ENCODE measurements at places on chromosomes 5 and 9.

- no peak for DNase-seq
Measured at GRCh38 chr5:156496291-156496690, 169.3 kb downstream of the SGCD start.

DNA sequence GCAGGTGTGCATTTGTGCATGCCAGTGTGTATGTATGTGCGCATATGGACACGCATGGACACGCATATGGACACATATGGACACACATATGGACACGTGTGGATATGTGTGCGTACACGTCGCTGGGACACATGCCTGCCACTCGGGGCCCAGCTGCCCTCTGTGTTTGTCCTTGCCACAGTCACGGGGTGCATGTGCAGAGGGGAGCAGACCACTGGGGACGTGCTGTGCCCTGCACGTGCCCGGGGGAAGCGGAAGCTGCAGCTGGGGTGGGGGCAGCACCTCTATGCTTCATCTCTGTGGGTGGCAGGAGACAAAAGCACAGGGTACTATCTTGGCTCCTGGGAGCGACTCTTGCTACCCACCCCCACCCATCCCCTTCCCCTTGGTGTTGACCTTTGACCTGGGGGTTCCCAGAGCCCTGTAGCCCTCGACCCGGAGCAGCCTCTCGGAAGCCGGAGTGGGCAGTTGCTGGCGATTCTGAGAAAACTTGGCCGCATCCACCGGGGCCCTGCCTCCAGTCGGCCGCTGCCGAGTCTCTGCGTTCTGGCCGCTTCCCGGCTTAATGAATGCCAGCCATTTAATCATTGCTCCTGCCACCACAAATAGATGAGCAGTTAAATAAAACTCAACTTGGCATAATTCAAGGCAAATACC lies 2.4 kb upstream of the SLC6A18 start:
- no peak for DNase-seq

GRCh38 chr5:172602783-172603231 lies 38.3 kb upstream of the NEURL1B start:
- no peak for DNase-seq

DNA sequence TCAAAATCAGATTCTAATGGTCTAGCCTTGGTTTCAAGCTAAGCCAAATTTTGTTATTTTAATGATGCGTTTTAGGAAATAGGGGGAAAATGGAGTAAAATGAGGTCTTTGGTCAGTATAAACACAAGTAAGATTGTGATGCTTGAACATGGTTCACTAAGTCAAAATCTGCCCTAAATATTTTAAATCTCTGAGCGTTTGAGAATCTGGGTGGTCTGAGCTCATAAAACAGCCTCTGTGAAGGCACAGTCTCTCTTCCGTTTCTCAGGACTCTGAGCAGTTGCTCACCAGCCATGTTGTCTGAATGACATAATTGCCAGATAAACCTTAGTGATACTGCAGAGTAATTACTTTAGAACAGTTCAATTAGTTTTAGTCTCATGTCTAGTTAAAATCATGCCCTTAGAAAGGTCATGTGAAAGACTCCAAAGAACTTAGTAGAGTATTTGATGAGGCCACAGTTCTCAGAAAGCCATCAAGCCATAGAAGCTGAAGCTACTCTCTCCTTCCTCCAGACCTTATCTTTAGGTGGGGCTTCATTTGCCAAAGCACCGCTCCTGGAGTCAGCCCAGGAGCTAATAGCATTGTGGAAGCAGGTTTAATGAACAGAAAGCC lies 257.1 kb upstream of the MAP3K1 start:
- DNase-seq, result no peak

- no peak for DNase-seq
Measured at GRCh38 chr5:173623296-173623771, 6.9 kb upstream of the BOD1 start.

DNA sequence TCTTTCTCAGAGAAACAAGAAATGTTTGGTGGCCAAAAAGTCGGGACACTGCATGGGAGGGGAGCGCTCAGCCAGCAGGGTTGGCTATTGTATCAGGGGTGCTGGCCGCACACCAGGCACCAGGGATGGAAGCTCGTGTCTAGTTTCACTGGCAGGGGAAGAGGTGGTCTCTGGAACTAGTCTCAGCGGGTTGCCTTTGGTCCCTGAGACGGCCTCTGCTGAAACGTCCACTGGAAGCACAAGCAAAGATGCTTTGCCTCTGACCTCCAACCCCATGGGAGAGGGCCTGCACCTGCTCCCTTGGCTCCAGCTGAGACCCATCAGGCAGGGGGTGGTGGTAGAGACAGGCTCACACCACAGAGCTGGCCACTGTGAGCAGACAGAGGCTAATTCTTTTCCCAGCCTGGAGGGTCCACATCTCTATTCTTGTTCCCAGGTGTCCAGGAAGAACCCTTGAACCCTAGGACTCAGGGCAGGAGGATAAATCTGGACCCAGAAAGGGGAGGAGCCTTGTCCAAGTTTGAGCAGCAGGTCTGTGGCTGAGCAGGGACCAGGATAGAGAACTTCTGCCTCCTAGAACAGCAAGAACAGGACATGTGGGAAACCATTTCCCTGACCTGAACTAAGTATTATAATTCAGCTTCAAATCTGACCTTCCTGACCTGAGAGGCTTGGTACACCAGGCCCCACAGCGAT lies 102.6 kb downstream of the RGS3 start:
- DNase-seq, result peak; percentile 68

- DNase-seq, result peak; percentile 80
Measured at GRCh38 chr9:12774861-12775678, at the start of gene LURAP1L. LURAP1L (plus strand) TSS chr9:12775020; CDS start chr9:12775716, 696 bp downstream.

GRCh38 chr5:88954511-88954910 lies 71.5 kb upstream of the MEF2C start:
- DNase-seq, result no peak

GRCh38 chr9:137439158-137439714 lies 1.9 kb downstream of the ENTPD8 start:
- no peak for DNase-seq

GRCh38 chr9:105083256-105083655 lies 155.3 kb upstream of the ABCA1 start:
- no peak for DNase-seq

DNA sequence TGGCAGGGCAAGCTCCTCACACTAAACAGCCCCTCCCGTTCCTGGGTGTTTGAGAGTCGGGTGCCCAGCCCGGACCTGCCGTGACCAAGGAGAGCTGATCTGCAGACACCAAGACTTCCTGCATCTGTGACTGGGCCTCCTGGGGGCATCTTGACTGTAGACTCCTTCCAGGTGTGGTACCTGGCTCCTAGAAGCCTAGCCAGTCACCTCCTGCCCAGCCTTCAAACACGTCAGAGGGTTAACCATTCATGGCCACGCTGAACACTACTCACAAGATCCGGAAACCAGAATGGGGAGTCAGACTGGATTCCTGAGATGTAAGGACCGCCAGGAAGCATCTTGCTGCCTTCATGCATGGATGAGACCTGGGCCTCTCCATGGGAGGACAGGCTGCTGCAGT lies 3.7 kb upstream of the LCN2 start:
- DNase-seq, result no peak

- DNase-seq, result no peak
Measured at GRCh38 chr9:136602193-136602885, 56.5 kb upstream of the NOTCH1 start.

DNA sequence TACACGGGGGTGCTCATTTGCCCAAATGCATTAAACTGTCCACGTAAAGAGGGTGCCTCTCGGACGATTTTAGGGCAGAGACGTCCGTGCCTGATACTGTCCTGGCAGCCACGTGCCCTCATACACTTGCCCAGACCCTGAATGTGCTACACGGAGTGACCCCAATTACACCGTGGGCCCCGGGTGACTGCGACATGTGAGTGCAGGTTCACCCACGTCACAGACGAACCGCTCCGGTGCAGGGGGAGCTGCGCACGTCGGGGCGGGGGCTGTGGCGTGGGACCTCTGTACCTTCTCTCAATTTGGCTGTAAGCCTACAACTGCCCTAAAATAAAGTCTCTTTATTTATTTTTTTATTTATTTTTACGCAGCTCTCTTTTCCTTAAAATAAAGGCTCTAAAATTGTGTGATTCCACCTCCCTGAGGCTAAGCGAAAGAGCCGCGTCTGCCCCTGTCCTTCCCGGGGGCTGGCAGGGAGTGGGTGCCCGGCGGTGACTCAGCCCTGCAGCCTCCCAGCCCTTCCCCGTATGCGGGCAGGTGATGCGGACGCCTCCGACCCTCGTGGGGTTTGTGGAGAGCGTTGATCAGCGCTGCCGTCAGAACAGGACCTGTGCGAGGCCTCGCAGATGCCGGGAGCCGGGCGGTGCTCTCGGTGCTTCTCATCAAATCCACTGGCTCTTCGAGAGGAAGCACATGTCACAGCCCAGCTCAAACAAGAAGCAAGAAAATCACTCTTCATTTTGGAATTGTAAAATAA lies 9.2 kb upstream of the EGFL7 start:
- DNase-seq, result no peak

GRCh38 chr5:145407300-145408047 lies 427.7 kb downstream of the PRELID2 start:
- no peak for DNase-seq

GRCh38 chr9:120689860-120690259 lies 24.4 kb downstream of the MEGF9 start:
- DNase-seq, result no peak

DNA sequence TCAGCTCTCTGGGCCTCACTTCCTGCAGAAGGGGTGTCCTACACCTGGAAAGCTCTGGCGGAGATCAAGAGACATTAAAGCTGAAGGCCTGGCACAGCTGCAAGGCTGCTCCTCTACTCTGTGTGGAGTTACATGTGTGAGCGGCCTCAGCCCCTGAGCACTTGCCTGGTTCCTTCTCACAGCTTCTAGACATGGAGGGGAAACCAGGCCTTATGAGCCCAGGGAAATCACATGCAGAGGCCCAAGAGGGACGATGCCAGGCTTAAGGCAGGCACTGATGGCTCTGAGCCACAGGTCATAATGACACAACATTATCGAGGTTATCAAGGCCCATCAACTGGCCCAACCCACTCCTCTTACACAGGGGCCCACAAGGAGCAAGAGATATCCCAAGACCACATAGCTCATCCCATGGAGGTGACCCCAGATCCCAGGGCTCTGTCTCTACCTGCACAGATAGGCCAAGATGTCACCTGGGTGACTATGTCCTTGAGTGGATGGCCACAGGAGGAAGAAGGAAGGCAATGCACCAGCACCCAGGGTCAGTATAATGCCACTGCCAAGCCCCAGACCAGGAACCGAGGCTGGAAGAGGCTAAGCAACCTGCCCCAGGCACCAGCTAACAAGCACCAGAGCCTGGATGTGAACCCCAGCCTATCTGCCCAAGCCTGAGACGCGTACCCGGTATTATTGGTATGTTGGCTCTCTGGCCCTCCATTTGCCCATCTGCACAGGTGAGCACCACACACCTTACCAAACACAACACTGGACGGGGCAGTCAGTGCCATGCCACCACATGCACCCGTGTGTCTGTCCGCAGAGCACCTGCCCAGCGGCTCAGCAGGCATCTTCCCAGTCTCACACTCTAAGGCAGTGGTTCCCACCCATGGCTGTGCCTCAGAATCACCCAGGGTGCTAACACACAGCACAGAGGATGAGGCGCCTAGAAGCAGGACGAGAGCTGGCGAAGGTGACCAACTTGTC lies 143.3 kb downstream of the GABBR2 start:
- no peak for DNase-seq

DNA sequence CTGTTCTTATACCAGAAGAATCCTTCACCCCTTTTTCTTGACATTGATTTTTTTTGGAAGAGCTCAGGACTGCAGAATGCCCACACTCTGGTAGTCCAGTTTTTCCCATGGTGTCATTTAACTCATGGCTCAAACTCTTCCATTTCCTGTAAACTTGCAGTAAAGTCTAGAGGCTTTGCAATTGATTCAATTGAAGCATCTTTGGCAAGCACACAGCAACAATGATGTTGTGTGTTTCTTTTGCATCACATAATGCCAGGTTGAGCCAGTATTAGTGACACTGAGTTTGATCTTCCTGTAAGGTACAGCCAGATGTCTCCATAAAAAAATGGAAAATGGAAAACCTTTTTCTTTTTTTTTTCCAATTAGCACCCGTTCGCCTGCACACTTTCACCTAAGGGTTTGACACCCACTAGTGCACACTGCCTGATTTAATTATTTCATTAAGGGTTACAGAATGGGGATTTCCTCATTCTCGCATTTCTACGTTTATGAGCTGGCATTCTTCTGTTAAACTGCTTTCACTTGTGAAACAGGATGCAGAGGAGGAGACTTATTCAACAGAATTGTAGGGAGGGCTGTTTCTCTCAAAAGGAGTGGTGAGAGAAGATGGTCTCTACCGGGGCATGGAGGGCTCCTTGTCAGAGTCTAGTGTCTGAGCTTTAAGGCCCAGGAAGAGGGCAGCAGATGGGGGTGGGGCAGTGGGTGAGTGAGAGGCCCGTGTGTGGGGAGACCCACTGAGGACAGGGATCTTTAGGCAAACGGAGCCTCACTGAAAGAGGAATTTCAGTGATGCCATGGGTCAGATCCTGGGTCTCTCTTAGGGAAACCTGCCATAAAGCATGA lies 2.2 kb upstream of the S1PR3 start:
- DNase-seq, result peak; percentile 17

Measured in tibial artery (tissue), 4 donors.